Frontal cortex (tissue), 4 donors: ENCODE measurements at places on chromosomes 7 and 10. TPM values are rescaled to one million over a fixed set of nuclear protein-coding genes. Genes with fewer than 3 reads are reported as not detected.

Gene RINT1
- total RNA-seq: 19.6 TPM

Gene VWA2
- 2.9 TPM for total RNA-seq

DNA sequence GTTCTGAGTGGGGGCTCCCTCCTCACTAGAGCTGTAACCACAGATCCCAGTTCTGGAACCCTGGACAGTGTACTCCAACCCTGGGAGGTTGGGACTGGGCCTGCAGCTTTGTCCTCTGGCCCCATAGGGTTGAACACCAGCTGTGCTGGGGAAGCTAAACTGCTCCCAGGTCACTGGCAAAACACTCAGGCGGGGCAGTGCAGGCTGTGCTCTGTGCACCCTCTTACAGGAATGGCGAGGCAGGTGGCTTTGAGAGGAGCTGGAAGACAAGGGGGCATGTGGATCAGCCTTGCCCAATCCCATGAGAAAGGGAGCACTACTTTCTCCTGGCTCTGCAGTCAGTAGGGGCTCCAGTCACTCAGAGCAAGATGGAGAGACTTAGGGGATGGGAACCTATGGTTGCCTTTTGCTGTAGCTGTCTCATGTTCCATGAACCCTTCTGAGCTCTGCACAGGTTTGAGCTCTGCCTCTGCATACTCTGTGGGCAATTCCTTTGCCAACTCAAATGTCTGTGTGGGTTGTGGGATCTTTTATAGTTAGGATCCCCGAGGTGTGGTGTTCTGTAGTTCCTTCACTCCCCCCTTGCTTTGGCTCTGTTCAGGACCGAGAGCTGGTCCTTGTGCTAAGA lies 90.7 kb downstream of the SLC25A40 start:
- DNase-seq: no peak

- DNase-seq: no peak
Observed at GRCh38 chr10:71637305-71637704, 82.3 kb downstream of the C10orf105 start.

- no peak for DNase-seq
Observed at GRCh38 chr10:71975087-71975870, 11.1 kb downstream of the CHST3 start.

GRCh38 chr10:844552-844951 lies 87.0 kb downstream of the LARP4B start:
- no peak for DNase-seq

Gene FAM200A
- total RNA-seq: 19.6 TPM

- DNase-seq: no peak
Observed at GRCh38 chr10:35058134-35058533, 32.0 kb downstream of the CUL2 start.

Gene TRIL
- total RNA-seq: 17.5 TPM

DNA sequence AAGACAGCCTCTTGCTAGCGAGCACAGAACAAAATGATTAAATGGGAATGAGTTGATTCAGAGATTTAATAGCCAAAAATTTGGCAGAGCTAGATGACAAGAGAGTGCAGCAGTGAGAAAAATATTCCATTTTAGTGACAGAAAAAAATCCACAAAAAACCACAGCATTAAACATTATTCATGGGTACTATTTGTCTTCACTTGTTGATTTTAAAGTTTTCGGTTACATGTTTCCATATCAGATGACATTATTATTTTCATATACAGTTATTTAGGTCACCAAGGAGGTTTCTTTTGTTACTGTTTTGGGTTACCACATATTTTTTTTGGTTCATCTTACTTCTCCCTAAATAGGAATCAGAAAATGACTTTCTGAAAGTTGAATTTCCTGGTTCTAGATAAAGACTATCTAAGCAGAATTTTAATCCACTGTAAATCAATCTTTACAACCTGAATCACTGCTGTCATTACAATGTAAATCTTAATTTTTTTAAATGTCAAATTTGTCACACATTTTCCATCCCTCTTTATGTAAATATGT lies 87.9 kb downstream of the SVIL start:
- DNase-seq: no peak

DNA sequence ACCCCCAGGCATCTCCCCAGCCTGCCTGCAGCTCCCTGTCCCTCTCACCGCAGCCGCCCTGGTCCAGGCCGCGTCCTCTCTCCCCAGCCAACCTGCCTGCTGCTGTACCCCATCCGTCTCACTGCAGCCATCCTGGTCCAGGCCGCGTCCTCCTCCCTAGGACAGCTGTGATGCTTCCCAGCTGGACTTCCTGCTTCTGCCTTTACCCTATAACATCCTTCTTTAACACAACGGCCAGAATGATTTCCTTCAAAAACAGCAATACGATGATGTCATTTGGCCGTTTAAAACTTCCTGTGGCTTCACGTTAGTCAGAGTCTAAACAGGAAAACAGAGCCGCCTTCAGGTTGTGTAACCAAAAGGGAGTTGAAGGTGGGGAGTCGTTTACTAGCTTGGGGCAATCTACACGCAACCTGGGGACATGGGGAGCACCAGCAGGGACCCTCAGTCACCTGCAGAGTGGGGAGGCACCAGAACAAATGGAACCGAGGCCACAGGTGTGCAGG lies 32.2 kb upstream of the ZFAND2A start:
- no peak for DNase-seq
